T-helper 2 cell treated with Interferon-gamma antibody and Interleukin-4, amounts not matched to agents 5 μg/mL and 100 μg/mL, for 36 hours (primary cell): ENCODE measurements at places on chromosomes 16 and 17.
A peak's percentile ranks its signal among the peaks of the same experiment; 100 is the strongest.

GRCh38 chr17:12127177-12127576, 106.5 kb downstream of the MAP2K4 start:
- no peak for DNase-seq

DNA sequence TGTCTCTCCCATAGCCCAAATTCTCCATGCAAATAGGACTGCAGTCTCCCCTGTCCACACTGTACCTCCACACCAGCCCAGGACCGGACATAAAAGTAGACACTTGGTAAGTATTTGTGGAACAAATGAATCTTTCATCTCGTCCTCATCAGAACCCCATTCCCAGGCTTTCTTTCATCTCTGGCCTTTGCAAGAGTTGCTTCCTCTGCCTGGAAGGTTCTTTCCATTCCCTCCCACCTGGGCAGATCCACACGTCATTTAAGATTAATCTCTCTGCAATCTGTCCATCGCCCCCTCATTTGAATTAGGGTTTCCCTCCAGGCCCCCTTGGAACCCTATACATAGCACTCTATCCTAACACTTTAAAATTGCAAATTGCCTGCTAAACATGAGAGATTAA, 3.9 kb upstream of the NXPH3 start:
- DNase-seq = no peak

- peak; percentile 12 for DNase-seq
These were observed 16.9 kb upstream of the SP2 start for GRCh38 chr17:47879028-47879585.

DNA sequence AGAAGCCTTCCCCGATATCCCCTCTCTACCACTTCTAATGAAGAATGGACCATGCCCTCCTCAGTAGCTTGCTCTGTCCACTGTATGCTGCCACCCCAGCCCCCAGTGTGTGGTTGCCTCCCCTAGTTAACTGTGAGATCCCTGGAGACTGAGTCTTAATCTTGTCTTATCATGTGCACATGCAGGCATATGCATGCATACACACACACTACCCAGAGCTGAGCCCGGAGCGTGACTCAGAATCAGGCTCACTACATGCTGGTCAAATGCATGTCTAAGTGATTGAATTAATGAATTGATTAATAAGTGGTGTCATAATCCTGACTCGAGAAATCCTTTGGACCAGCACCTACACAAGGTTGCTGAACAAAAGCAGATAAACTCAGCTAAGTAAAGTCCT, 99.4 kb downstream of the CCT6B start:
- no peak for DNase-seq

GRCh38 chr16:48817032-48817431, 207.1 kb upstream of the N4BP1 start:
- no peak for DNase-seq

DNA sequence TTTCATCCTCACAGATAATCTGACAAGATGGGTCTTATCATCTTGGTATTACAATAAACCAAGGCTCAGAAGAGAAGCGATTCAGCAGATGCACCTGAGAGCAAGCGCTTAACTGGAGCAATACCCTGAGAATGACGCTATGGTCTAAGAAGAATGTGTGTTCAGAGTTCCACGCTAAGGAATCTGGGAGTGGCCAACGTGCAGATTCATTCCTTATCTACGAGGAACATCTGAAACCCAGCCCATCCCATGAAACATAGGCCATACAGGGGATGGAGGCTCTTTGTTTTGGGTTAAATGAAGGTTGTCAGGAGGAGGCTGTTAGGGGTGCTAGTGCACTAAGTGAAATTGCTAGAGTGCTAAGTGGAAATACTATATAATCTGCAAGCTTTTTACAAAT, 28.5 kb upstream of the KDM8 start:
- DNase-seq = no peak

GRCh38 chr17:77675816-77676215, 282.7 kb upstream of the TNRC6C start:
- DNase-seq = no peak

DNA sequence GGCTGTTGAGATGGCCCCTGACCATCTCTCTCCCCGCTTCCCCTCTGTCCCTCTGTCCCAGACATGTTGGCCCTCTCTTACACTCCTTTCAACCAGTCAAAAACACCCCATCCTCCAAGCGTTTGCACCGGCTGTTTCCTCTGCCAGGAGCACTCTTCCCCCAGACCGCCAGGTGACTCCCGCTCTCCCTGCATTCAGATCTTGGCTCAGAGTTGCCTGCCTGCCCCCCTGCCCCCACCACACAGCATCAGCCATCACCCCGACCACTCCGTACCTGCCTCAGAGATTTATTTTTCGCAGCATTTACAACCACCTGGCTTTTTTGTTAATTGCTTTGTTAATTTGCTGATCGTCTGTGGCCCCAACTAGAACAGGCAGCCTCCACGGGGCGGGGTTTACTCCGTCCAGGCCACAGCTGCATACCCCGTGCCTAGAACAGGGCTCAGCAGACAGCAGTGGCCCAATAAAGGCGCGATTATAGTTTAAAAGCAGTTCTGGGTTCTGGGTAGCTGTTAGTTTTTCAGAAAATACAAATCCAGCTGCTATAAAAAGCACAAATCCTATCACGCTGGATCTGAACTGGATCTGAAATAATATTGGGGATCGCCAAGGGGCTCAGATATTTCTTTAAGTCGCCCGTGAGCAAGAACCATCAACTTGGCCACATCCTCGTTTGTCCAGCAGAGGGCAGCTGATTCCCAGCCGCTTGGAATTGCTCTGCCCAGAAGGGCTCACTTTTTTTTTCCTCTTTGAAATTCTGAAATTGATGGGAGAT, 173.6 kb downstream of the IRF8 start:
- DNase-seq = peak; percentile 13

DNA sequence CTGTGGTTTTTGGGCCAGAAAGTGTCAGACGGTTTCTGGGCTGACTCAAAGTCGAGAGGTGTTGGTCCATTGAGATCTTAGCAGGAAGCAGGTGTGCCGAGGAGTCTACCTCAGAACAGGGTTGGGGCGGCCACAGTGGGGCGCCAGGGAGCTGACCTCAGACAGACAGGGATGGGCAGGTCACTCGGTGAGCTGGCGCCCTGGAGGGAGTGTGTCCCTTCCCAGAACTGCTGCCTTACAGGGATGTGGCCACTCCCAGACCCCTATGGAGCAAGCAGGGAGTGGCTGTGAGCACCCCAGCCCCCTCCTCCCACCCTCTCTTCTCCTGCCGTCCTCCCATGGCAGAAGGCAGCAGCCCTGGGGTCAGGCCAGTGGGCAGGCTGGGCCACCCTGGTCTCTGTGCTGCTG, 14.0 kb upstream of the DPEP1 start:
- DNase-seq = no peak

- DNase-seq = no peak
These were observed 93.9 kb upstream of the NLRP1 start for GRCh38 chr17:5678171-5678570.

- DNase-seq = no peak
These were observed 28.0 kb downstream of the NXPH3 start for GRCh38 chr17:49603720-49604119.

GRCh38 chr17:61656721-61657217, 65.8 kb upstream of the NACA2 start:
- no peak for DNase-seq

GRCh38 chr16:84616515-84616914, 1.4 kb downstream of the COTL1 start:
- no peak for DNase-seq

GRCh38 chr17:6269478-6269877, 165.4 kb downstream of the AIPL1 start:
- peak; percentile 4 for DNase-seq

DNA sequence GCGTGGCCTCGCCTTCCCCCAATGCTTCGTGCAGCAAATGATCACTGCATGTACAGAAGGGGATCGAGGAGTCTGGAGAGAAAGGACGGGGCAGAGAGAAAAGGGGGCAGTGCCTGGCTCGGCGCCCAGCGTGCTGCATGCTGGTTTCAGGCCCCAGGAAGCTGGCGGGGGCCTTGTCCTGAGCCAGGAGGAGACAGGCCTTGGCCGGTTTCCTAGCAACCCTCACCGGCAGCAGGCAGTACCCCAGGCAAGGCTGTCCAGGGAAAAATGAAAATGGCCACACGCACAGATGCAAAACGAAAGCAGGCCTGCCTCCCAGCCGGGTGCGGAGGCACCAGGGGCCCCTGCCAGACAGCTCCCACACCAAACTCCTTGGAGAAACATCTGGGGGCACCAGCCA, 126.3 kb downstream of the ZFHX3 start:
- DNase-seq = no peak

DNA sequence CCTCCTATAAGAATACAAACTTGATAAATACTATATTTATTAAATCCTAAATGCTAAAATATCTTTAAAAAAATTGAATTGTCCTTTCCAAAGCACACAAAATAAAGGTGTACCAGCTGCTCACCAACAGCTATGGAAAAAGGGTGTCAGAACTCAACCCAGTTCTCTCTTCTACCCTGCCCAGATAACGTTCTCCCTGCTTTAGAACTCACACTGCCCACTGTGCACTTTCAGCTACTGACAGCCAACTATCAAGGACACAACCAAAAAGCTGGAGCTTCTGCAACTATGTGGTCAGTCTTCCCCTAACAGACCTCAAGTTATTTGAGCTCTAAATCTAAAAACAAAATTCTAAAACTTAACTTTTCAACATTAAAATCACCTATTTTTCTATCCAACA, 13.7 kb downstream of the AP1G1 start:
- DNase-seq = no peak
